Adrenal gland (tissue), 19 donors: ENCODE measurements at places on chromosomes 3 and 15. TPM values are rescaled to one million over a fixed set of nuclear protein-coding genes. Genes with fewer than 3 reads are reported as not detected.

The LTF gene
- 0.94 TPM for polyA plus RNA-seq

DNA sequence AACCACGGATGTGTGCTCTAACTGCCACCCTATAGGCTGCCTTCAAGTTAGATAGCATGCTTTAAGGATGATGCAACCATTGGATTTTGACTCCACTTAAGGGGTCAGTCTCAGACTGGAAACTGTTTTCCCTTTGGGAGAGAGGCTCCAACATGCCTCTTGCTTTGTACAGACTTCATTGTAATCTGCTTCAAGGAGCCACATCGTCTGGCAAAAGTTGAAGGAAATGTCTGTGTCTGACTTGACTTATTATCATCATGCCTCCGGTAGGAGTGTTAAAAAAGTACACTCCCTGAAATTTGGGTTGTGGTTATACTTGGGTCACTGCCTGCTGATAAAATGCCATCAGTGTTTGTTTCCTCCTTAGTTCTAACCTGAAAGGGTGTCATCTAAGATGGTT lies 245.4 kb upstream of the CDIN1 start:
- DNase-seq, result no peak
- no peak overlapping the region for H3K4me3 ChIP-seq
- no peaks in the 10 kb centered on the region for H3K27me3 ChIP-seq
- H3K4me1 ChIP-seq, result peaks cover 4% of the 10 kb centered on the region

- H3K36me3 ChIP-seq, result no peaks in the 10 kb centered on the region
- no peak for DNase-seq
- H3K4me1 ChIP-seq, result peaks cover 18% of the 10 kb centered on the region
- H3K4me3 ChIP-seq, result no peak overlapping the region
- H3K27ac ChIP-seq, result no peak overlapping the region
Observed at GRCh38 chr15:41494922-41495735, 1.5 kb downstream of the ITPKA start.

DNA sequence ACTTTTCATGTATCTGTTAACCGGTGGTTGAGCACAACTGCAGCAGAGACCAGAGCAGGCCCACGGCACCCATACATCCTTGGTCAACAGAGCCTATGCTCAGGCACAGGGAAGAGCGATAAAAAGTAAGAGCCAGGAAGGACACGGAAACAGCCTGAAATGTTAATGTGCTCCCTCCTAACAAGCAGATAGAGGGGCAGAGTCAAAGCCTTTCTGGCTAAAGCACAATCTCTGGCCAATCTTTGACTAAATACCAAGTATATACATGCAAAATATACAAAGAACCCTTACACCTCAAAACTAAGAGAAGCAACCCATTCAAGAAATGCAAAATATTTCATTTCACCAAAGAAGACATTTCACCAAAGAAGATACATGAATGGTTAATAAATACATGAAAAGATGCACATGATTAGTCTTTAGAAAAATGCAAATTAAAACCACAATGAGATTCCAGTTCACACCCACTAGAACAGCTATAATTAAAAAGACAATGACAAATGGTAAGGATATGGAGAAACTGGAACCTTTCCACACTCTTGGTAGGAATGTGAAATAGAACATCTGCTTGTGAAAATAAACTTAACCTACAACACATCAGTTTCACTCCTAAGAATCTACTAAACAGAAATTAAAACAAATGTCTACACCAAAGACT lies 88.0 kb downstream of the OSBPL10 start:
- no peak overlapping the region for H3K27ac ChIP-seq
- H3K27me3 ChIP-seq, result no peaks in the 10 kb centered on the region
- H3K4me3 ChIP-seq, result no peak overlapping the region
- no peaks in the 10 kb centered on the region for H3K4me1 ChIP-seq

- no peak for DNase-seq
- no peak overlapping the region for H3K27ac ChIP-seq
- H3K36me3 ChIP-seq, result no peaks in the 10 kb centered on the region
- H3K4me1 ChIP-seq, result no peaks in the 10 kb centered on the region
- no peak overlapping the region for H3K4me3 ChIP-seq
- H3K27me3 ChIP-seq, result no peaks in the 10 kb centered on the region
Observed at GRCh38 chr15:29299784-29300183, 30.2 kb upstream of the NSMCE3 start.

GRCh38 chr15:83107841-83108181 lies 366 bp downstream of the TM6SF1 start:
- no peaks in the 10 kb centered on the region for H3K36me3 ChIP-seq
- H3K4me1 ChIP-seq, result peaks cover 6% of the 10 kb centered on the region
- peak overlapping the region; percentile 40 for H3K27ac ChIP-seq
- H3K4me3 ChIP-seq, result peak overlapping the region; percentile 15

The B3GNT5 gene
- polyA plus RNA-seq, result 2.6 TPM

GRCh38 chr3:60855250-60855649 lies 396.0 kb downstream of the FHIT start:
- no peaks in the 10 kb centered on the region for H3K27me3 ChIP-seq
- no peak overlapping the region for H3K4me3 ChIP-seq
- H3K4me1 ChIP-seq, result no peaks in the 10 kb centered on the region
- no peak for DNase-seq
- H3K27ac ChIP-seq, result no peak overlapping the region
- H3K36me3 ChIP-seq, result no peaks in the 10 kb centered on the region
